ENCODE measurements at places on chromosomes 16 and 17. TPM values are rescaled to one million over a fixed set of nuclear protein-coding genes. Genes with fewer than 3 reads are reported as not detected.

- H3K4me1 ChIP-seq, result peaks cover 78% of the 10 kb centered on the region
- H3K27me3 ChIP-seq, result no peaks in the 10 kb centered on the region
- DNase-seq, result no peak
- peaks cover 41% of the 10 kb centered on the region for H3K36me3 ChIP-seq
- peak overlapping the region; percentile 100 for H3K4me3 ChIP-seq
Measured at GRCh38 chr16:3068487-3068886, 3.0 kb downstream of the IL32 start.

- no peaks in the 10 kb centered on the region for H3K36me3 ChIP-seq
- H3K4me3 ChIP-seq, result no peak overlapping the region
- no peak for DNase-seq
Measured at GRCh38 chr16:84948851-84949610, 62.3 kb downstream of the ZDHHC7 start.

GRCh38 chr17:68621065-68621464 lies 19.9 kb upstream of the FAM20A start:
- H3K27ac ChIP-seq, result no peak overlapping the region
- H3K4me3 ChIP-seq, result no peak overlapping the region
- DNase-seq, result no peak
- H3K27me3 ChIP-seq, result peaks cover 28% of the 10 kb centered on the region
- H3K4me1 ChIP-seq, result no peaks in the 10 kb centered on the region

GRCh38 chr17:14245002-14245401 lies 8.3 kb upstream of the CDRT15 start:
- DNase-seq, result no peak
- H3K27me3 ChIP-seq, result no peaks in the 10 kb centered on the region
- H3K4me1 ChIP-seq, result no peaks in the 10 kb centered on the region

- peak; percentile 5 for DNase-seq
- peaks cover 80% of the 10 kb centered on the region for H3K27me3 ChIP-seq
- H3K27ac ChIP-seq, result no peak overlapping the region
- H3K4me1 ChIP-seq, result peaks cover 7% of the 10 kb centered on the region
- no peak overlapping the region for H3K4me3 ChIP-seq
Measured at GRCh38 chr17:32266051-32266388, 388 bp downstream of the RHBDL3 start.

DNA sequence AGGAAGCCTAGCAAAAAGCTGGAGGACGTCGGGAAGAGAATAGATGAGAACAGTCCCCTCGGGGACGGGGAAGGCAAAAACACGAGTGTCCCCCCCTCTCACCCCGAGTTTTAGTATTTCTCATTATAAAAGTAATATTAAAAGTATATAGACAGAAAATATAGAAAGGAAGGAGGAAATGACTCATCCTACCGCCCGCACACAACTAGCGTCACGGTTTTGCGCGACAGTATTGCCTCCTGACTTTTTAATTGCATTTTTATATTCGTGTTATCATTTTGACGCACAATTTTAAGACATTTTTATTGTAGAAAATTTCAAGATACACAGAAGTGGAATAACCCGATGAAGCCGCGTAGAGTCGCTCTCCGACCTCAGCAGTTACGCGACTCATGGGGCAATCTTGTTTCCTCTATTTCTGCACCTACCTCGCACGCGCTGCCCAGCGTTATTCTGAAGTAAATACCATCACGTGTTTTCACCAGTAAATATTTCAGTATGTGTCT lies 652 bp upstream of the SLC25A19 start:
- H3K27me3 ChIP-seq, result no peaks in the 10 kb centered on the region
- peak; percentile 72 for DNase-seq
- H3K27ac ChIP-seq, result peak overlapping the region; percentile 99
- H3K4me1 ChIP-seq, result peaks cover 47% of the 10 kb centered on the region

Gene SOST
- not detected for total RNA-seq
